ENCODE measurements at places on chromosomes 7 and 10. TPM values are rescaled to one million over a fixed set of nuclear protein-coding genes. Genes with fewer than 3 reads are reported as not detected.

The DKK1 gene
- total RNA-seq, result 3.5 TPM

The RADIL gene
- total RNA-seq, result 1.1 TPM

The CHAT gene
- not detected for total RNA-seq

The STAG3 gene
- total RNA-seq, result 0.75 TPM

The LLCFC1 gene
- not detected for total RNA-seq

The PCDH15 gene
- total RNA-seq, result not detected

The C10orf67 gene
- total RNA-seq, result 0.60 TPM

The CUEDC2 gene
- 41.1 TPM for total RNA-seq

The SPDYE8 gene
- total RNA-seq, result not detected

The SLC4A2 gene
- total RNA-seq, result 118 TPM

The PIP gene
- total RNA-seq, result not detected

The UCN3 gene
- total RNA-seq, result not detected

The NPFFR1 gene
- 3.4 TPM for total RNA-seq

The DYDC2 gene
- total RNA-seq, result not detected

The KCP gene
- total RNA-seq, result 3.3 TPM

The LAMB1 gene
- 668 TPM for total RNA-seq

The ASIC3 gene
- 2.4 TPM for total RNA-seq

The CALHM1 gene
- not detected for total RNA-seq

The PLEKHS1 gene
- not detected for total RNA-seq

The GFRA1 gene
- total RNA-seq, result 64.7 TPM

The SKIDA1 gene
- total RNA-seq, result 1.1 TPM
